Esophagus muscularis mucosa (tissue), 4 donors: ENCODE measurements at places on chromosomes 16 and 17. TPM values are rescaled to one million over a fixed set of nuclear protein-coding genes. Genes with fewer than 3 reads are reported as not detected.

DNA sequence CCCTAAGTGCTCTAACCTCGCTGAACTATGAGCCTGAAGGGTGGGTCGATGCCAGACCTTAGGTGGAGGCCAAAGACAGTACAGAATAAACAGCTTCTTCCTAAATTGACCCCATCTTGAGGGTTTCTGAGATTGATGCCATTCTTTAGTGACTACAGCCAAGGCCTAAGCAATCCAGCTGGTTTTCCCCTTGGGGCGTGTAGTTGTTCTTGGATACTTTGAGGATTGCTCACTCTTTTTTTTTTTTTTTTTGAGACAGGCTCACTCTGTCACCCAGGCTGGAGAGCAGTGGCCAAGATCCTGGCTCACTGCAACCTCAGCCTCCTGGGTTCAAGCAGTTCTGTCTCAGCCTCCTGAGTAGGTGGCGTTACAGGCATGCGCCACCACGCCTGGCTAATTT is 2.0 kb downstream of the OVCA2 start:
- no peak for DNase-seq

- DNase-seq: no peak
Measured at GRCh38 chr16:57720142-57720575, 15.4 kb upstream of the KATNB1 start.

DNA sequence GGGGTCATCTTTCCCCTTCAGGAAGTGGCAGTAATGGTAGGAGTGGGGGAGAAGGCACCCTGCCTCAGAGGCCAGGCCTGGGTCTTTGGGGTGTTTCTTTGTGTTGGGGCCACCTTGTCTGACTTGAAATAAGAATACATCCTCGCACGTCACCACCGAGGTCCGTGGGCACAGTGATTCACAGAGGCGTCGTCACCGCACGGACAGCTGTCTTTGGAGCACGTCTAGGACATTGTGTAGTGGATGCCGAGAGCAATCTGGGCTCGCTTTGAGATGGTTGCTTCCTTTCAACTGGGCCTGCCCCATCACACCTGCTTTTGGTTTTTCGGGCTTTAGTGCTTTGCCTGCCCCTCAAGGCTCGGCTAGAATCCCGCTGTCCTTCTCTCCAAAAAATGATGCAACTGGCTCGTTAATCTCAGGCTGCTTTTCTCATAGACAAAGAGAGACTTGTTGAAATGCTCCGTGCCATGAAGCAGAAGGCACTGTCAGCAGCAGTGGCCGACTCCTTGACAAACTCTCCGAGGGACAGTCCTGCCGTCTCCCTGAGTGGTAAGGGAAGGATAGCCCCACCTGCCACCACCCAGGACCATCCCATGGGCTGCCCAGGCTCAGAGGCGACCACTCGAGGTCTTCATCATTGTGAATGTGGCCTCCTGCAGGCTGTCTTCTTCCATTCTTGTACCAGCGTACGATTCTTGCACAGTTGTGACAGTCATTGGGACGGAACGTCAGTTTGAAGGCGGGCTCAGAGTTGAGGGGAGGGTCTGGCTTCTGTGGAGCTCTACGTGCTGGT is 24.0 kb downstream of the GINS2 start:
- DNase-seq: no peak

GRCh38 chr17:63983320-63983719 is 10.6 kb upstream of the SCN4A start:
- no peak for DNase-seq

DNA sequence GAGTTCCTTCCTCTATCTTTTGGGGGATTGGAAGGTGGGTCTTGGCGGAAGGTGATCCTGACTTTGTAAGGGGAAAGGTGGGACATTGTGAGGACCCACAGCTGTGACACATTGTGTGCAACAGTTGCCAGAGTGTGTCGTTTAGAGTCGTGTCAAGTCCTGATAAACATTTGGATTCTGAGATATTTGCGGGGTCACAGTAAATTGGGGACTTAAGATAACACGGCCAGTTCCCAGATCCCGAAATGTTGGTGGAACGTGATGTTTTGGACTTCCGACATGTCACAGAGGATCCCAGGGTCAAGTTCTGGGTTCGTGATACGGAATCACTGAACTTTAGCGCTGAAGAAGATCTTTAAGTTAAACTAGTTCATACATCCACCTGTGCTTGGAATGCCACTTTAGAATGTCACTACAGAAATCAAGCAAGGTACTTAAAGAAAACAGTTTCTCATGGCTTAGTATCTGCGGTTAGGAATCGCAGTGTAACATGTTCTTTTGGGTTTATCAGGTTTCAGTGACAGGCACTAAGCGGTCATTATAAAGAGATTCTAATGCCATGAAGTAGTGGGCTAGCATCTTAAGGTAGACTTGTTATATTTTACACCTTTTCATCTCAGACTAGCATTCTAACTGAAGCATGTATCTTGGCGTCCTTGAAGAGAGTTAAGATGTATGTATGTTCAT is 815 bp downstream of the ATAD5 start:
- DNase-seq: no peak

DNA sequence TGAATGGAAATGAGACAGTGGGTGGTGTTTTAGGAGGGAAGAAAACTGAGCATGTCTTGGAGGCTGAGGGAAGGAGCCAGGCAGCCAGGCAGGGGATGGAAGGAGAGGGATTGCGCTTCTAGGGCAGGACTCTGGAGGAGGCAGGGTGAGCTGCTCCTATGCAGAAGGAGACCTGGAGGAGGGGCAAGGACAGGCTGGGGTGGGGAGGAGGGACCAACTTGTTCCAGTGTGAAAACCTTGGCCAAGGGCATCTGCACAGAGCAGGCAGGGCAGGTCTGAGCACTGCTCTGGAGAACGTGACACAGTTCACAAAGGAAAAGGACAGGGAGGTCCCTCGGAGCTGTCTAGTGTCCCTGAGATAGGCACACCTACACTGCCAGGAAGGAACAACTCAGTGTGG is 5.5 kb downstream of the GALK1 start:
- no peak for DNase-seq

- DNase-seq: no peak
Measured at GRCh38 chr16:83899272-83899897, 470 bp downstream of the MLYCD start.

RAD51D gene
- 10.0 TPM for total RNA-seq

MRPL45 gene
- total RNA-seq: 27.6 TPM
